ENCODE measurements at places on chromosomes 7 and 10. TPM values are rescaled to one million over a fixed set of nuclear protein-coding genes. Genes with fewer than 3 reads are reported as not detected.

GRCh38 chr7:152910545-152911225 is 151.1 kb downstream of the ACTR3B start:
- H3K27ac ChIP-seq: peak overlapping the region; percentile 81
- DNase-seq: peak; percentile 79
- H3K36me3 ChIP-seq: no peaks in the 10 kb centered on the region
- peaks cover 8% of the 10 kb centered on the region for H3K4me1 ChIP-seq
- no peaks in the 10 kb centered on the region for H3K27me3 ChIP-seq

GRCh38 chr10:73251683-73252444 is 580 bp downstream of the MRPS16 start:
- H3K27ac ChIP-seq: peak overlapping the region; percentile 46
- DNase-seq: no peak
- H3K36me3 ChIP-seq: no peaks in the 10 kb centered on the region
- peaks cover 14% of the 10 kb centered on the region for H3K4me1 ChIP-seq
- H3K27me3 ChIP-seq: no peaks in the 10 kb centered on the region

DNA sequence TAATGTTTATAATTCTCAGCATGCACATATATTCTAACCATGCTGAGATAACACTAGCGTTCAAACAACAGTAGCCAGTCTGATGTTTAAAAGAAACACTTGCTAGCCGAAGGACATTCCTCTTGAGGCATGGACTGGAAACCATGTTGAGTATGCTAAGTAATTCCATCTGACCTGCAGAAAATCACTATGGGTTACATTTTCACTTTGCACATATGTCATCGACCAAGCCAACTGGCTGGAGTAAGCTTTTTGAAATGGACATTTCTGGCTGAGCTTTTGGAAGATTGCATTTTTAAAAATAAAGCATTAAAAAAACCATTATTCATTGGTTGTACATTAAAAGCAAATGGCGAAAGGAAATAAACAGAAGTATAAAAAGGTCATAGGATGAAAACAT is 88.2 kb downstream of the BBS9 start:
- DNase-seq: no peak
- no peaks in the 10 kb centered on the region for H3K36me3 ChIP-seq
- H3K4me3 ChIP-seq: no peak overlapping the region
- no peaks in the 10 kb centered on the region for H3K27me3 ChIP-seq
- H3K4me1 ChIP-seq: no peaks in the 10 kb centered on the region
- no peak overlapping the region for H3K27ac ChIP-seq

DNA sequence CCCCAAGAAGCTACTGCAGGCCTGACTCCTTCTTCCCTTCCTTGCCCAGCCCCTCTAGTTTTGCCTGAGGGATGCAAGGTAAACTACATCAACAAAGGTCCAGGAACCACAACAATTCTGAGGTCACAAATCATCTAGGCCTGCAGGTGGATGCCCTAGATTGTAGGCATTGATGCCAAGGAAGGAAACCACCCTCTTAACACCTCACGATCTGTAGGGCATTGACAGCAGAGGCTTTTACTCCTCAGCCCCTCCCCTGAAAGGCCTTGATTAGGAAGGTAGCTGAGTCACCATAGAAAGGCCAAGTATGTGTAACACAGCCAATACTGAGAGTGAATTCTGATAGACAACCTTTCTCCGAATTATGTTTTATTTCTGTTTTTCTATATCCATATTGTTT is 46.7 kb upstream of the FAM3C start:
- no peaks in the 10 kb centered on the region for H3K27me3 ChIP-seq
- no peaks in the 10 kb centered on the region for H3K36me3 ChIP-seq
- H3K4me3 ChIP-seq: no peak overlapping the region
- H3K4me1 ChIP-seq: no peaks in the 10 kb centered on the region
- DNase-seq: no peak

GRCh38 chr10:13439313-13440184 is 89.3 kb downstream of the BEND7 start:
- H3K27ac ChIP-seq: no peak overlapping the region
- no peaks in the 10 kb centered on the region for H3K27me3 ChIP-seq
- DNase-seq: peak; percentile 54
- peaks cover 14% of the 10 kb centered on the region for H3K4me1 ChIP-seq
- H3K4me3 ChIP-seq: no peak overlapping the region

GRCh38 chr10:124957404-124957947 is 15.6 kb downstream of the ZRANB1 start:
- no peak for DNase-seq
- H3K27ac ChIP-seq: no peak overlapping the region
- H3K36me3 ChIP-seq: no peaks in the 10 kb centered on the region
- peaks cover 8% of the 10 kb centered on the region for H3K4me1 ChIP-seq
- no peaks in the 10 kb centered on the region for H3K27me3 ChIP-seq
- H3K4me3 ChIP-seq: no peak overlapping the region

- no peaks in the 10 kb centered on the region for H3K27me3 ChIP-seq
- no peak for DNase-seq
- no peaks in the 10 kb centered on the region for H3K36me3 ChIP-seq
- no peak overlapping the region for H3K4me3 ChIP-seq
- H3K4me1 ChIP-seq: no peaks in the 10 kb centered on the region
- H3K27ac ChIP-seq: no peak overlapping the region
Observed at GRCh38 chr10:114034923-114035645, 8.6 kb upstream of the ADRB1 start.

- no peak overlapping the region for H3K4me3 ChIP-seq
- no peaks in the 10 kb centered on the region for H3K36me3 ChIP-seq
- no peaks in the 10 kb centered on the region for H3K27me3 ChIP-seq
- no peak for DNase-seq
Observed at GRCh38 chr10:48470893-48471805, 133.7 kb downstream of the ARHGAP22 start.

- no peak for DNase-seq
- H3K4me3 ChIP-seq: no peak overlapping the region
- no peaks in the 10 kb centered on the region for H3K36me3 ChIP-seq
Observed at GRCh38 chr7:121591926-121592325, 195.8 kb upstream of the FAM3C start.

GRCh38 chr10:133276435-133277201 is at the start of gene ADAM8:
Gene ADAM8, minus strand, starts transcription at chr10:133276868. Its CDS starts 51 bp downstream, at chr10:133276817.
- H3K4me3 ChIP-seq: no peak within 1 kb of the TSS
- H3K36me3 ChIP-seq: peaks cover 12% of the 10 kb centered on the region
- no peaks in the 10 kb centered on the region for H3K27me3 ChIP-seq
- H3K27ac ChIP-seq: no peak within 1 kb of the TSS
- H3K4me1 ChIP-seq: peaks cover 6% of the 10 kb centered on the region

GRCh38 chr10:78249690-78250089 is 216.0 kb downstream of the RPS24 start:
- H3K36me3 ChIP-seq: no peaks in the 10 kb centered on the region
- H3K27me3 ChIP-seq: no peaks in the 10 kb centered on the region
- H3K27ac ChIP-seq: no peak overlapping the region
- no peak for DNase-seq

- no peak overlapping the region for H3K27ac ChIP-seq
- H3K27me3 ChIP-seq: peaks cover 9% of the 10 kb centered on the region
- no peaks in the 10 kb centered on the region for H3K4me1 ChIP-seq
- H3K36me3 ChIP-seq: no peaks in the 10 kb centered on the region
Observed at GRCh38 chr7:128192497-128193142, 48.5 kb upstream of the LEP start.

GRCh38 chr7:28542410-28542809 is 130.1 kb downstream of the CREB5 start:
- H3K4me1 ChIP-seq: no peaks in the 10 kb centered on the region
- no peak overlapping the region for H3K4me3 ChIP-seq
- H3K27ac ChIP-seq: no peak overlapping the region
- H3K36me3 ChIP-seq: no peaks in the 10 kb centered on the region
- H3K27me3 ChIP-seq: no peaks in the 10 kb centered on the region
- no peak for DNase-seq

DNA sequence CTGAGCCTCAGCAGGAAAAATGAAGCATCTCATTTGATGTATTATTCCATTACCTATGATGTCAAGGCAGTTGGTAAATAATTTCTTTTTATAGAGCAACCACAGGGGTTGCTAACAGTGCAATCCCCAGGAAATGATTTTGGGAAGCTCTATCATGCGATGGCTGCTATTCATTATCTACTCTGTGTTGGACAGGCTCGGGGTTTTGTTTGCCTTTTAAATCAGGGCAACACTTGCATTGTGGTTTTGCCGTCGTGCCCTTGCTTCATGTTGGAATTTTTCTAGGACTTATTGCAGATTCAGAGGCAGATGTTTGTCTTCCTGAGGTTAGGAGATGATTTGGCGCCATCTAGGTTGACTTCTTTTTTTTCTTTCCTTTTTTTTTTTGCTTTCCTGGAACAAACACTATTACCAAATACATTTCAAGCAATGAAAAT is 128.4 kb downstream of the BICC1 start:
- no peak for DNase-seq
- H3K36me3 ChIP-seq: no peaks in the 10 kb centered on the region
- H3K27me3 ChIP-seq: no peaks in the 10 kb centered on the region

ADGRA1 gene
- 0.40 TPM for total RNA-seq

VPS37D gene
- 5.5 TPM for total RNA-seq

BEND7 gene
- total RNA-seq: 64.7 TPM

ATP5F1C gene
- 279 TPM for total RNA-seq

TMEM270 gene
- not detected for total RNA-seq

UTF1 gene
- total RNA-seq: not detected

IQUB gene
- total RNA-seq: 11.3 TPM
